NCI-H1048 (cell line): ENCODE measurements at places on chromosomes 16 and 17.

- DNase-seq, result no peak
These were observed 221.6 kb downstream of the ENGASE start for GRCh38 chr17:79296243-79296642.

DNA sequence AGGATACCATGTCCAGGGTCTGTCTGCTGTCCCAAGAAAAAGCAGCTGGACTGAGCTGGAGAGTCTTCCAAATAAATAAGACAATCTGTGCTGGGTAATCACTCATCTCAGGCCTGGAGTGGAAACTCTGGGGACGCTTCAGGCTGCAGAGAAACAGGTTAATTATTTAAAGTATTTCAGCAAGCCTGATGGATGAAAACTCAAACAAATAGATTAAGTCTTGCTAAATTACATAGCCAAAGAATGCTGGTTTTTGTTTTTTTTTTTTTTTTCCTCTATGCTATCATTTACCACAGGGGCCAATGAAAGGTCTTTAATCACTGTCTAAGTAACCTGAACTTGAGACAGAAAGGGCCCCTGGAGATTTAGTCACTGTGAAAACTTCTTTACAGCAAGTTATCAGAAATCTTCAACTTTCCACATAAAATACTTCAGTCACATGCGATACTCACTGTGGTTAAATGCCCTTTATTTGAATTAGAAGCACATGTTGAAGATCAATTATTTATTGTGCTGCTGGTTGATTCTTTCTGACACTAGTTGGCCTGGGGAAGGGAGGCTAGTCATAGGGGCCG is 31.0 kb upstream of the KCNJ2 start:
- DNase-seq, result no peak

DNA sequence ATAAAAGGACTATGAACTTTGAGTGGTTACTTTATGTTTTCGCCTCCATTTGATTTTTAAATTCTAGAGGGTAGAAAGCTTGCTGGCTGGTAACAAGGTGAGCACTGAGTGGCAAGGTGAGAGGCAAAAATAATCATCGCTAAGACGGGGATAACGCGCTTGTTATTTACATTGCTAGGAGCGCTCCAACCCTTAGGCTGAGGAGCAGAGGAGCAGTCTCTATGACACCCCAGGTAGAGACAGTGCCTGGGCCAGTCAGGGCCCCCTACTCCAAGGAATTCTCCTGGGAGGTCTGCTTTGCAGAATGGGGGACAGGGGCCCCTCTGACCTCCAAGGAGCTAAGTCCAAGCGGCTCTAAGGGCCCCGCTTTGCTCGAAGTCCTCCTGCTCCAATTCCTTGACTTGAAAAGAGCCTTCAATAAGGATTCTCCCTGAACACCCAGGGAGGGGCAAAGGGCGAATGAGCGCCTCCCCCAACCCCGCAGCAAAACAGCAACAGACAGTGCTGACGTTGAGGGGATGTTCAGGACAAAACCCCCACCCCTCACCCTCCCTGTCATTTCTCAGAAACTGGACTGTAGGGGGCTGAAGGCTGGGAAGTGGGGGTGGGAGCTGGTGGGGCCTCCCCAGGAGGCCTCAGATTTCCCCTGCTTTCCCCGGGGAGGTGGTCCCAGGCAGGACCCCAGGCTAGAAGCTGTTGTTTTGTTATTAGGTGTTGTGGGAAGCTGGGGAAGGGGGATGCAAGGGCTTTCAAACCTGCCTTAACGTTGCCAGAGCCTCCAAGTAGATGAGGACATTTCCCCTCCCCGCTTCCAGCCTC is 10.2 kb upstream of the FOXF1 start:
- no peak for DNase-seq

DNA sequence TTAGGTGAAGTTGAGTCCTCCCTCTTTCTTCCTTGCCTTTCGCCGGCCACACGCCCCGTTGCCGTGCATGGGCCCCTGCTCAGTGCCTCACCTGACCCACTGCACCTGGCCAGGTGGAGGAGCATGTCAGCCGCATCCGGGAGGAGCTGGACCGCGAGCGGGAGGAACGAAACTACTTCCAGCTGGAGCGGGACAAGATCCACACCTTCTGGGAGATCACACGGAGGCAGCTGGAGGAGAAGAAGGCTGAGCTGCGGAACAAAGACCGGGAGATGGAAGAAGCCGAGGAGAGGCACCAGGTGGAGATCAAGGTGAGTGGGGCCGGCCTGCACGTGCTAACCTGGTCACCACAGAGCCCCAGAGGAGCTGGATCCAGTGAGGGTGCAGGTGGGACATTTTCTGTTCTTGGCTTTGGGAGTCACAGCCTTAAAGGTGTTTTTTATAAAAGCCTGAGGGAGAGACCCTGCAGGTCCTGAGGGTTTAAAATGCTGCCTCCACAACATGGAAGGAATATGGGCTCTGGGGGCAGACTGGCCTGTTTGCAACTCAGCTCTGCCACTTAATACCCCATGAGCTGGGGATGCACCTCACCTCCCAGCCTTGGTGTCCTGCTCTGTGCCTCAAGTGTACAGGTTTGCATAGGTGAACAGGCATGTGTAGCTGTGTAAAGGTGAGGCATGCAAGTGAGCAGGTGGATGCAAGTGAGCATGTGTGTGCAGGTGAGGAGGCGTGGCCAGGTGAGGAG is 12.1 kb upstream of the DBNDD1 start:
- no peak for DNase-seq

DNA sequence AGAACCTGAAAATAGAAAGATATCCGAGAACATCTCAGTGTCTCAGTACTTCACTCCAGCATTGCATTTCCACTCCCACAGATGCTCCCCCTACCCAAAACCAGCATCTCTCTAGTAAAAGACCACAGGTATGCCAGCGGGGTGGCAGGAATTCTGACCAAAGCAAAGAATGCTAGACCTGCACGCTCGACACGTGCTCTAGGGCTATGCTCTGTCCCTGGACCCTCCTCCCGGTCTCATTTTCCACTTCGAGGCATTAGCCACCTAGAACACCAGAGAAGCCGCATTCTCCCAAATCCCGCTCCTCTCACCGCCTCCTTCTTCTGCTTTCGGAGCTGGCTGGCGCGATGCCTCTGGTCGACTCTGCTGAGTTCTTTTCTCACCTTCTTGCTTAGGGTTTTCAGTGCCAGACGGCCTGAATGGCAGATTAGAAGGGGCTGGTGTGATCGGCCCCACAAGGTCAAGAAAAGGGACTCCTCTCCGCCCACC is 487 bp downstream of the TSR1 start:
- no peak for DNase-seq

DNA sequence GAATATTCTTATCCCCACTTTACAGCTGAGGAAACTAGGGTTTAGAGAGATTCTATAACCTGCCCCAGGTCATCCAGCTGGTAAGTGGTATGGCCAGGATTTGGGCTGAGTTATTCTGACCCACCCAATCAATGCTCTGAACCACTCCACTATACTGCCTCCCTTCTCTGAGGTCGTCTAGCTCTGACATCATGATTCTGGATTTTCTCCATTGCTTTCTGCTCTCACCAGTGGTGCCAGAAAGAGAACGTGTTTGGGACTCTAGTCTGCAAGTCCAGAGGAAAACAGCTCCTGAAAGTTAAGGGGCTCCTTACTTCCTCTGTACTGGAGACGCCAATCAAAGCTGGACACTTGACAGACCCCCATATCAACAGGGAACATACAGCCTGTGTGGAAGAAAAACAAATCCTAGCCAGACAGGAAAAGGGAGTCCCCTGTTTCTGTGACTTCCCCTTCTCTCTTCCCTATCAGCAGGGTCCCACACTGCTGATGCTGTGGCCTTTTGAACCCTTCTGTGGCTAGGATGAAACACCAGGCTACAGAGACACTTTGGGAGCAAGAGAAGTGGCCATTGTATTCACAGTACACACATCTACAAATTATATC is 6.0 kb upstream of the EZH1 start:
- DNase-seq, result no peak

GRCh38 chr17:68155692-68156091 is 92.2 kb upstream of the AMZ2 start:
- DNase-seq, result no peak

- no peak for DNase-seq
These were observed 154.3 kb upstream of the SALL1 start for GRCh38 chr16:51305337-51305736.

- DNase-seq, result no peak
These were observed 59.7 kb upstream of the SDK2 start for GRCh38 chr17:73703917-73704316.

GRCh38 chr17:75456039-75456416 is 407 bp upstream of the TMEM94 start:
- no peak for DNase-seq

DNA sequence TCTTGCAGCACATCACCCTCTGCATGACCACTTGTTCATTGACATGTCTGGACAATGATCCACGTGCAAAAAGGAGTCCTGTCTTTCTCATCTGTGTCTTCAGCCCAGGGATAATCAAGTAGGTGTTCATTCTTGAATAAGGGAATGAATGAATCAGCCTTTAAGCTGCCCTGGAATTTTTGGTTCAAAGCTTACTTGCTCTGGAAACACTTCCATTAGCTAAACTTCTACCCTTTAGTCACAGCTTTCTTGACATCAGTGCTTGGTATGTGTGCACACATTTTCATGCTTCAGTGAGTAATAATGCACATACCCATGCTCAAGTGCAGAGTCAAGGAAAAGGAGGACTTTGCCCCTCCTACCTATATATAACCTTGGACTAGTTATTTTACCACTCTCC is 103.0 kb upstream of the CDH13 start:
- DNase-seq, result no peak

- DNase-seq, result no peak
These were observed 927.6 kb upstream of the CDH8 start for GRCh38 chr16:62963846-62964245.
